ENCODE measurements at places on chromosomes 13 and 19. TPM values are rescaled to one million over a fixed set of nuclear protein-coding genes. Genes with fewer than 3 reads are reported as not detected.

The CPT1C gene
- total RNA-seq: 0.53 TPM

The NR2F6 gene
- 70.9 TPM for total RNA-seq

GRCh38 chr19:50358483-50359327 lies 6.7 kb downstream of the NAPSA start:
- DNase-seq: no peak

- no peak for DNase-seq
Measured at GRCh38 chr13:98526182-98526512, 50.8 kb downstream of the STK24 start.

The GARIN5A gene
- not detected for total RNA-seq

- no peak for DNase-seq
Measured at GRCh38 chr19:31900991-31901390, 444.4 kb upstream of the ZNF507 start.

The PNMA8B gene
- not detected for total RNA-seq

The GAPDHS gene
- total RNA-seq: not detected

The SYCN gene
- not detected for total RNA-seq

The ZNF284 gene
- total RNA-seq: 2.6 TPM

- DNase-seq: no peak
Measured at GRCh38 chr13:79913141-79913827, 427.6 kb downstream of the SPRY2 start.

The SYT5 gene
- 1.8 TPM for total RNA-seq

DNA sequence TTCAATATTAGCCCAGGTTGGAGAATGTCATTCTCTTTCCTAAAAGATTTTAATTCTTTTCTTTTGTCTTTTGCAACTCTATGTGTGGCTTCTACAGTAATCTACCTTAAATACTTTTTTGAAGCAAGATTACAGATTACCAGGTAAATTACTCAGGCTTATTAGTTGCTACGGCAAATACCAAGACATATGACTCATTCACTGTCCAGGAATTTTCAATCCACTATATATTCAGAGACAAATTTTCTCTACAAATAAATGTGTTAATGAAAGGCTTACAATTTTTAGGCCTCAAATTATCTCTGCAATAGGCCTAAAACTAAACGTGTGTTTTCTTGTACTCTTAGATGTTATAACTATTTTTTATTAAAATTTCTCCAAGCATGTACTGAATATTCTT lies 631.3 kb downstream of the DIAPH3 start:
- DNase-seq: peak; percentile 7

The TNFRSF19 gene
- 6.5 TPM for total RNA-seq

The CEACAM20 gene
- total RNA-seq: not detected

The PRSS57 gene
- total RNA-seq: not detected

DNA sequence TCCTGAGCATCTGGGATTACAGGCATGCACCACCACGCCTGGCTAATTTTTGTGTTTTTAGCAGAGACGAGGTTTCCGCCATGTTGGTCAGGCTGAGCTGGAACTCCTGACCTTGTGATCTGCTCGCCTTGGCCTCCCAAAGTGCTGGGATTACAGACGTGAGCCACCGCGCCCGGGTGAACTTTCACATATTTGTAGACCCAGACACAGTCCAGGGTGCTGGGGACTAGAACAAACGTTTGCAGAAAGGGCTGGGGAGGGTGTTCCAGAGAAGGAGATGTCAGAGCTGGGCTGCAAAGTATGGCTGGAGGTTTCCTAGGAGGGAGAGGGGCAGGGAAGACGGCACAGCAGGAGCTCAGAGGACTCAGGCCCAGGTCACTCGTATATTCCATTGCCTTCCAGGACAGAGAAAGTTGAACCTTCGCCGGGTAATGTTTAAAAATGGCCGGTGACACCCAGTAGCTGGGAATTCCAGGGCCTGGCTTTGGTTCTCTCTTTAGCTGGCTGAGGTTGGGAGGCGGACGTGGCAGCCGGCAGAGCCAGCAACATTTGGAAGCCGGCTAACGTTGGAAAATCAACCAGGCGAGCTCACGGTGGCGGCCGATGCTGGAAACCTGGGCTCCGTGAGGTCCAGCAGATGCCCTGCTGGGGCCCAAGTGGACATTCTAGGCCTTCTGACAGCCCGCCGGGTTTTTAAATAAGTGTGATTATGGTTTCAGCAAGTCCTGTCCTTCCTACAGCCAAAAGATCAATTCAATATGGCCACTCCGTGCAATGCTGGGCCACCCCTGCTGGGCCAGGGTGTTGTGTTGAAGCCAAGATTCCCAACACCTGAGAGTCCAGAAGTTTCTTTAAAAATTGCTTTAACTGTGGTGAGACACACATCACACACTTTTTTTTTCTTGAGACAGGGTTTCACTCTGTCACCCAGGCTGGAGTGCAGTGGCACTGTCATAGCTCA lies 41.5 kb downstream of the NFIC start:
- DNase-seq: no peak

The RDH8 gene
- not detected for total RNA-seq

DNA sequence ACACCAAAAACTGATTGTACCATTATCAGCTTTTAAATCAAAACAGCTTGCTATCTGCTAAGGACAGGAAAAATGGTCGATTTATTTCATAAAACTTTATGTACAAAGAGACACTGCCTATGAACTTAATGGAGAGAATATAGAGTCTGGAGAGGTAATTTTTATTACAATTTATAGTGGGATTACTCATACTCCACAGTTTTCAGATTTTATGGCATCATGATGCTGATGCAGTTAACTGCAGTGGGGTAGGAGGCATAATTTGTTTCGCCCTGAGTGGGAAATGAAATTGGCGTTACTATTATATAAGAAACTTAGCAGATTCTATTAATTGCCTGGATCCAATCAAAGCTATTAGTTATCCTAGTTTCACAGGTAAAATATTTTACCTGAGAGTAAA lies 301.4 kb downstream of the KLF12 start:
- DNase-seq: no peak

DNA sequence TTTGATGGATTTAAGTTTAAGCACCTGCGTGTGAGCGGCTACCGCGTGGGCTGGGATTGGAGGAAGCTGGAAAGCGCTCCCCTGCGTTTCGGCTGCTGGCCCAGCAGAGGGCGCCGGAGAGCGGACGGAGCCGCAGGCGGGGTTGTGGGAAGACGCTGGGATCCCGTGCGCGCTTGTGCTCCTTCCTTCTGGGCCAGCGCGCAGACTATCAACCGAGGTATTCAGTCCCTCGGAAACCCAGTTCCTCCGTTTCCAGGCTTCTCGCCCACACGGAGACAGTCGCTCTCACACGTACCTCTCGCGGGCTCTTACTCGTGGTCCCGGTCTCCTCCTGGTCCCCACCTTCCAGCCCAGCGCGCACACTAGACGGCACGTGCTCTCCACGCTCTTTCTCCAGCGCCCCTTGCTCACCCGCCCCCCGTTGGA lies 28.8 kb downstream of the EPN1 start:
- no peak for DNase-seq

The DKKL1 gene
- total RNA-seq: 0.21 TPM

- no peak for DNase-seq
Measured at GRCh38 chr19:29483641-29483920, 42.2 kb upstream of the VSTM2B start.

DNA sequence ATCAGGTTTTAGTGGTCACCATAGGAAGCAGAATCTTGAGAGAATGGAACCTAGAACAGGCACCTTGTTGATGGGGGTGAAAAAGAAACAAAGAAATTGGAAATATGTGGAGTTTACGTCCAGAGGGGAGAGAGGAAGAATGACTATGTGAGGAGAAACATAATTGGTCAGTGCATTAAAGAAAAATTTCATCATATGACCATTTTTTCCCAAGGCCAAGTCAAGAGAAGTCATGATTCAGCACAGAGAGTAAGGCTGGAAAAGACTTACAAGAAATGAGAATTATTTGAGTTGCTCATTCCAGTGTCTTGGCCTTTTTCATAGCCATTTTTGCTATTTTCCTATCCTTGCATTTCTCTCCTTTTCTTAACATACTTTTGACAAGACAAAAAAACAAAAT lies 421.7 kb downstream of the EFNB2 start:
- DNase-seq: no peak

- DNase-seq: no peak
Measured at GRCh38 chr19:32865326-32865725, 4.2 kb downstream of the SLC7A9 start.

The LSR gene
- total RNA-seq: 0.69 TPM

The MYBPC2 gene
- total RNA-seq: not detected

DNA sequence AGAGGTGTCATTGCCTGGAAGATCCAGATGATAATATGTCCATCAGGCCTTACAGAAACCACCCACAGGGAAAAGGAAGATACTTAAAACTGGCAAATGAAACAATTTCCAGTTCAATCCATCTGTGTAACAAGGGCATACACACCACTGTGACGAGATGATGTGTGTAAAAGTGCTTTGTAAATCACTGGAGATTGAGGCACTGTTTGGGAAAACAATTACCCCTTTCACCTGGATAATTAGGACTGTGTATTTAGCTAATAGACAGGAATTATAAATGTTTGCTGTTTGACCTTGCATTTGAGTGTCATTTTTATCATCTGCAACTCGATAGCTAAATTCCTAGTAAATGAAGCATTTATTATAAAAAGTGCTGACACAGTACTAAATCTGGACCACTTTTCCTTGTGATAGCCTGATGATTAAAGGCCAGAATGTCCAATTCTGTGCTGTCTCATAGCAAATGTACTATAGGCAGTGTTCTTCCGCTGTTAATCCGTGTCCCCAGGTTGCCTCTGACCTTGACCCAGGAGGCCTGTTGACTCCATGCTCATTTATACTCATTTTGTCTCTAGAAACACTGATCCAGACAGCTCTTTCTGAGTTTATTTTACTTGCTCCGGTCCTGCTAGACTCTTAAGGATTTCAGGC lies 105.8 kb downstream of the LACC1 start:
- no peak for DNase-seq

DNA sequence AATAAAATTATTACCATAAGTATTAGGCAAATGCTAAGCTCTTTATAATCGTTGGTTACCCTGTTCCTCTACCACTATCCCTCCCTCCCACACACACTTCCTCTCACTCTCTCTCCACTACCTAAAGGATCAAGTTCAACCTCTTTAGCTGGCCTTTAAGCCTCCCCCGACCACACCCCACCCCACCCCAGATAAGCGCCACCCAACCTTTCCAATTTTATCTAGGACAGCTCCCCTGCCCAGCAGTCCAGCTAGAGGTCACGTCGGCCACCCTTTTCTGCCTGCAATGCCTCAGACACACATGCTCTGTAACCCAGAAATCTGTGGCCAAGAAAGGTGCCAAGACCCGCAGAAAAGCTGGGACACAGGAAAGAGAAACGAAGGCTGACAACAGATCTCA lies 1.1 kb downstream of the LYPD4 start:
- DNase-seq: no peak

Measured in A172 (cell line).